ENCODE measurements at places on chromosomes 7 and 10.

GRCh38 chr10:90579602-90580242 lies 278.1 kb downstream of the HTR7 start:
- H3K4me3 ChIP-seq, result no peak overlapping the region
- H3K4me1 ChIP-seq, result no peaks in the 10 kb centered on the region
- no peaks in the 10 kb centered on the region for H3K36me3 ChIP-seq
- no peak for DNase-seq

DNA sequence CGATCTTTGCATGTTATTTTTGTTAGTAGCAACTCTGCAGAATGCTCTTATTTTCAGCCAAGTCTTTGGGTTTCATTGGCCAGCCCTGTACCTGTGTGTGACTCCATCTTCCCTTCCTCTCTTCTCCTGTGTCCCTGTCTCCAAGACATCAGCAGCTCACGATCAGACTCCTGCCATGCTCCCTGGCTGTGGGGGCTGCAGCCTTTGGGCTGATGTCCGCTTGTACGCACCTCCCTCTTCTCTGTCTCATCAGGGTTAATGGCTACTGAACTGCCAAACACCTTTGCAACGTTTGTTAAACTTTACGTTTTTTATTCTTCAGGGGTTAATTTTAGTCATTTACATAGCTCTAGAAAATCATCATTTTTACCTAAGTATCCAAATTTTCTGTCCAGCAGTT lies 103.5 kb upstream of the RET start:
- DNase-seq, result no peak
- H3K36me3 ChIP-seq, result no peaks in the 10 kb centered on the region
- H3K27me3 ChIP-seq, result no peaks in the 10 kb centered on the region
- no peak overlapping the region for H3K4me3 ChIP-seq
- no peaks in the 10 kb centered on the region for H3K4me1 ChIP-seq
- no peak overlapping the region for H3K27ac ChIP-seq

DNA sequence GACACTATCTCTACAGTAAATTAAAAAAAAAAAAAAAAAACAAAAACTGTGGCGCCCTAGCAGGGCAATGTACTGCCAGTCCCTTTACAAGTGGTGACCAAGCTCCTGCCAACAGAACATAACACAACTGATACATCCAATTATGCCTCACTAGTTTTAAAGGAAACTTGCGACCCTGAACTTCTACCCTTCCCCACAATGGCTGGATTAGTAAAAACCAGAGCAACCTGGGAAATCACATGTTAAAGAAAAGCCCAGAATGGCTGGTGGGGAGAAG lies 16.5 kb downstream of the ATE1 start:
- no peaks in the 10 kb centered on the region for H3K4me1 ChIP-seq
- H3K27me3 ChIP-seq, result no peaks in the 10 kb centered on the region
- H3K36me3 ChIP-seq, result peaks cover 6% of the 10 kb centered on the region
- H3K4me3 ChIP-seq, result no peak overlapping the region

DNA sequence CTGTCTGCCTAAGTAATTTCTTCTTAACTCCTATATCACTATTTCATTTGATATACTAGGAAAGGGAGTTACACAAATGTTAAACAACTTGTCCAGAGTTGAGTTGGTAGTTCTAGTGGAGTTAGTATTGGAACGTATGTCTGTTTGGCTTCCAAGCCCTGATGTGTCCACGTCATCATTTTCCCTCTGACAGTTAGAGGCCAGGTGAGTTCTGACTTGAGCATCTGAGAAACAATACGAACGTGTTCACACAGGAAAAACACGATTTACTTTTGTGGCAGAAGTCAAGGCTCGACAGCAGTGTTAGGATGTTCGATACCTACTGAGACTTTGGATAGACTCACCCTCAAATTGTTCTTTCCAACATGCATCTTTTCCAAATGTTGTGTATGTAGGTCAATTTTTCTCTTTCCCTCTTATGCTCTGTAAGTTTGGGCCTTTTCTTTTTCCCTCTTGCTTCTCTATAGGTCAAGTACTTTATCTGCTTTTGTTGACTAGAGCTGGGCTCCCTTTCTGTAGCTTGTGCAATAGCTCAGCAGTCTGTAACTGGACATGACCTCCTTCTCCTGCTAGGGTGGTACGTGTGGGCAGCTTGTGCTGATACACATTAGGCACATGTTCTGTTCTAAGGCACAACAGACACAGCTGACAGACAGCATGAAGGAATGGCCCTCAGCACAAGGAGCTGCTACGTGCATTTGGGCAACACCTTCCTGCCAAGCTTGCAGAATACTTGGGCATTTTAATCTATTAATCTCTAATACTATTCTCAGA lies 222.9 kb downstream of the PTEN start:
- H3K27ac ChIP-seq, result no peak overlapping the region
- no peak overlapping the region for H3K4me3 ChIP-seq
- H3K36me3 ChIP-seq, result no peaks in the 10 kb centered on the region
- DNase-seq, result no peak

DNA sequence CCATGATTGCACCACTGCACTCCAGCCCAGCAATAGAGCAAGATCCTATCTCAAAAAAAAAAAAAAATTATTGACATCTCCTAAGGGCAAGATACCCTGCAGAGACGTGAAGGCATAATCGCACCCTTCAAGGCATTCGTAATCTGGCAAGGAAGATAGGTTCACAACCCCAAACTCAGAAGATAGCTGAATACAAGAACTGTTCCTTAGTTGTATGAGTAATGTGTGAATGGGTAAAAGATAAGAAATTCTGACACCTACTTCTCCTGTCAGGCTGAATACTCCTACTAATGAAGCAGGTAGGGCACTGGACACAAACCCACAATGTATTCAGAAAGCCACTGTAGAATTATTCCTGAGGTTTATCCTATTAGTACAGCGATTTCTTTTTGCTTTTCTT lies 882.4 kb upstream of the AUTS2 start:
- no peak overlapping the region for H3K27ac ChIP-seq
- no peaks in the 10 kb centered on the region for H3K27me3 ChIP-seq
- no peak overlapping the region for H3K4me3 ChIP-seq
- no peak for DNase-seq
- H3K36me3 ChIP-seq, result no peaks in the 10 kb centered on the region

GRCh38 chr10:87053111-87053510 lies 33.0 kb downstream of the FAM25A start:
- no peak for DNase-seq
- peaks cover 95% of the 10 kb centered on the region for H3K36me3 ChIP-seq
- no peak overlapping the region for H3K4me3 ChIP-seq
